ENCODE measurements at places on chromosomes 5 and 9.

DNA sequence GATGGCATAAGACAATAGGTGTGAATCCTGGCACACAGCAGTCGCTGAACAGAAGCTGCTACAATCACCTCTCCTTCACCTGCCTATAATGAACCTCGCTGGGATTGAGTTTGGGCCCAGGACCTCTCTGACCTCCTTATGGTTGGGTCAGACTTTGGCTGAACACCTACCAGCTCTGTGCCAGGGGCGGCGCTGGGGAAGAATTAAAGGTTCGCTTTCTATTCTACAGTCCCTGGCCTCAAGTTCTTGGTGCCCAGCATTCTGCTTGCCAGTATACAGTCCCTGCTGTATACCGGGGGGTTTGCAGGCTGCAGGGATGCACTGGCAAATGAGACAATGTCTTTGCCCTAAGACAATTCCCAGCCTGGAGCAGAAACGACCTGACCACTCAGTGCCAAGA, 895 bp upstream of the STRBP start:
- ATAC-seq = no peak

DNA sequence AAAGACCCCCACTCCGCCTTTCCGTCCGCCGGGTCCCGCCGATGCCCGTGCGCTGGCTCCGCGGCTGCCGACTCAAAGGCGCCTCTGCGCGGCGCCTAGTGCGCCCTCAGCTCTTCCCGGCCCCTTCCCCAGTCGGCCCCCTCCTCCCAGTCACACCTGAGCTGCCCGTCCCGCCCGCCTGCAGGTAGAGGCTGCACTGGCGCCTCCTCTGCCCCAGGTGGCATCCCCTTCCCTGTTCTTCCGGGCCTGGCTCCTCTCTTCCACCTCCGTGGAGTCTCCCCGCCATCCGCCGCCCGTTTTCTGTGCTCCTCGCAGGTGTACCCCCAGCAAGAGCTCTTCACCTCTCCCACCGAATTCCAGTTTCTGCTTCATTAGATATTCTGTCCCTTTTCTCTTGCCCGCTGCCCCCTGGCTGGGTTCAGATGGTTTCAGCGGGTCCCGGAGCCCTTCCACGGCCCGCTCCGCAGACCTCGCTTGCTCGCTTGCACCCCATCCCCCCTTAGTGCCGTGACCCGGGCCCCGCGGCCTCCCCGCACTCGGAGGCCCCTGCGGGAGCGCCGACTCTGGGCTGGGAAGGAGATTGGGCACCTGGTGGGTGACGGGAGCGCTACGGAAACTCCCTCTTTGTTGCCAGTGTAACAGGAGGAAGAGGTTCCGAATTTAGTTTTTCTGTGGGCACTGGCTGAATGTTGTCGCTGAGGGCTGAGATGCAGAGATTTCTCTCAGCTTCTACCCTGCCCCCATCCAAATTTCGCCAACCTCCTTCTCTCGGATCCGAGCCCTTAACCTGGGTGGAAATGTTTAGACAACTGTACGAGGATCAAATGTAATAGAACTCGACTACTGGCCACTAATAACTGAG, 809 bp downstream of the SLC44A1 start:
- ATAC-seq = no peak

GRCh38 chr9:114389612-114390368, 2.0 kb upstream of the AKNA start:
- ATAC-seq = no peak

GRCh38 chr5:116887104-116887503, 312.5 kb upstream of the SEMA6A start:
- no peak for ATAC-seq

DNA sequence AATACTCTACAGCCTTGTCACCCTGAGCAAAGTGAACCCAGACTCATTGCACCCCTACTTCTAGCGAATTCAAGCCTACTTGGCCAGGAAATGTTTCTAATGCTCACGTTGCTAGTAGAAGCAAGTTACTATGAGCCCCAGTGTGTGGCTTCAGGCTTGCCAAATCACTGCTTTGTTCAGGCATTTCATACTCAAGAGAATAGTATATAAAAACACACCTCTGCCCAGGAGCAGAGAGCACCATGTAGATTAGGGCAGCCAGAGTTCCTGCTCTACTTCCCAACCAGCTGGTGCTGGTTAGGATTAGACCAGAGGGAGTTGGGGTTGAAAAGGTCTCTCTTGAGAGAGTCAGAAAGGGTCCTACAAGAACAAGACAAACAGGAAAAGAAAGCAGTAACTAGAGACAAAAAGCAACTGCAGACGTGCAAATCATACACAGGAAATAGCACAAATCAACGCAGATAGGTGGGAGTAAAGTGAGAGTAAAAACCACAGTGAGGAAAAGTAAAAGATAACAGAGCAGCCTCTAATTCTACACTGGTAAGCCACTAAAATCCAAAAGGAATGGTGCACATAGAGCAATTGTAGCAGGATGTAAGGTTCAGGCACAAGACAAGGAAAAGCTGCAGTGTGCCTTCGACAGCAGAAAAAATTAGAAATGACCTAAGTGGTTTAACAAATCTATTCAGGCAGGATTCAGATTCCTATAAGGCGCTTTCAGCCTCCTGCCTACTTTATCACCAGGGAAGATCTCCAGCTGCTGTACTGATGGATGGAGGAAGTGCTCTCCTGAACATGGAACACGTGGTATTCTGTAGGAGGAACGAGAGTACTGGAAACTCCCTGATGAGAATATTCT, 49.6 kb upstream of the KIF2A start:
- ATAC-seq = no peak

- peak; percentile 16 for ATAC-seq
Measured at GRCh38 chr9:129145841-129146292, 32.2 kb downstream of the IER5L start.

DNA sequence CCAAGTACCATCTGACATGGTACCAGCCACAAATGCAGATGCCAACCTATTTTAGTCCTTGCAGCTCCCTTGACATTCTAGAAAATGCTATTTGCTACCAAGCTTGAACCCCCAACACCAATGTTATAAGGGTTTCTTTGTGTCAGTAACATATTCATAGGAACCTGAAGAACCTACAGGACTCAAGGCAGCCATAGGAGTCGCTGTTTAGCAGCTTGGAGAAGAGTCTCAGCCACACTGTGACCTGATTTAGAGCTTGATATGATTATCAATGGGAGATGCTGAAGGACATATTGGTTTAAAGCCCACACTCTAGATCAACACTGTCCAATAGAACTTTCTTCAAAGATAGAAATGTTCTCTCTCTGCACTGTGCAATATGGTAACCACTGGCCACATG, 6.4 kb upstream of the ZFR start:
- no peak for ATAC-seq

GRCh38 chr5:1930880-1931603, 48.3 kb upstream of the IRX4 start:
- peak; percentile 67 for ATAC-seq

- peak; percentile 57 for ATAC-seq
Measured at GRCh38 chr5:54518146-54518817, 723 bp downstream of the SNX18 start.

DNA sequence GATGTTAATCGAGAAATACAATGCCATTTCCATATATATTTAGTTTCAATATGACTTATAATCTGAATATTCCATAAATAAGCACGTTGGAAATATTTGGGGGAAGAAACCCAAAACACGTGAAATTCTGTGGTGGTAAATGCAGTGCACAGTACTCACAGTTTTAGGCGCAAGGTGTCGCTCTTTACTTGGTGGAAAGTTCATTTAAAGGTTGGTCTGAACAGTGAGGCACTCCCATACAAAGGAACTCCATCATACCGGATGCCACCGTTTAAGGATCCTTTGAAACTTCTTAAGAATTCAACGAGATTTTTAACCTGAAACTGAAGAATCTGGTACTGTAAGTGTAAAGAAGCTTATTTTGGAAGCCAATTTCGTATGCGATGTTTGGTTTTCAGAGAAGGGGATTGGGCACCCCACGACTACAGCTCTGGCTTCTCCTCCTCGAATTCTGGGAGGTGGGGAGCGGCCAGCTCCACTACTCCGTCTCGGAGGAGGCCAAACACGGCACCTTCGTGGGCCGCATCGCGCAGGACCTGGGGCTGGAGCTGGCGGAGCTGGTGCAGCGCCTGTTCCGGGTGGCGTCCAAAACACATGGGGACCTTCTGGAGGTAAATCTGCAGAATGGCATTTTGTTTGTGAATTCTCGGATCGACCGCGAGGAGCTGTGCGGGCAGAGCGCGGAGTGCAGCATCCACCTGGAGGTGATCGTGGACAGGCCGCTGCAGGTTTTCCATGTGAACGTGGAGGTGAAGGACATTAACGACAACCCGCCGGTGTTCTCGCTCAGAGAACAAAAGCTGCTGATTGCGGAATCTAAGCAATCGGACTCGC, at the start of gene PCDHA11:
Gene PCDHA11, plus strand, starts transcription at position 237 of the 834 bp plus-strand sequence. Its CDS starts 147 bp downstream, at position 384.
- ATAC-seq = no peak

GRCh38 chr5:158856794-158857193, 242.9 kb downstream of the EBF1 start:
- no peak for ATAC-seq

All from gastroesophageal sphincter (tissue), 4 donors.